ENCODE measurements at places on chromosomes 5 and 9. TPM values are rescaled to one million over a fixed set of nuclear protein-coding genes. Genes with fewer than 3 reads are reported as not detected.

DNA sequence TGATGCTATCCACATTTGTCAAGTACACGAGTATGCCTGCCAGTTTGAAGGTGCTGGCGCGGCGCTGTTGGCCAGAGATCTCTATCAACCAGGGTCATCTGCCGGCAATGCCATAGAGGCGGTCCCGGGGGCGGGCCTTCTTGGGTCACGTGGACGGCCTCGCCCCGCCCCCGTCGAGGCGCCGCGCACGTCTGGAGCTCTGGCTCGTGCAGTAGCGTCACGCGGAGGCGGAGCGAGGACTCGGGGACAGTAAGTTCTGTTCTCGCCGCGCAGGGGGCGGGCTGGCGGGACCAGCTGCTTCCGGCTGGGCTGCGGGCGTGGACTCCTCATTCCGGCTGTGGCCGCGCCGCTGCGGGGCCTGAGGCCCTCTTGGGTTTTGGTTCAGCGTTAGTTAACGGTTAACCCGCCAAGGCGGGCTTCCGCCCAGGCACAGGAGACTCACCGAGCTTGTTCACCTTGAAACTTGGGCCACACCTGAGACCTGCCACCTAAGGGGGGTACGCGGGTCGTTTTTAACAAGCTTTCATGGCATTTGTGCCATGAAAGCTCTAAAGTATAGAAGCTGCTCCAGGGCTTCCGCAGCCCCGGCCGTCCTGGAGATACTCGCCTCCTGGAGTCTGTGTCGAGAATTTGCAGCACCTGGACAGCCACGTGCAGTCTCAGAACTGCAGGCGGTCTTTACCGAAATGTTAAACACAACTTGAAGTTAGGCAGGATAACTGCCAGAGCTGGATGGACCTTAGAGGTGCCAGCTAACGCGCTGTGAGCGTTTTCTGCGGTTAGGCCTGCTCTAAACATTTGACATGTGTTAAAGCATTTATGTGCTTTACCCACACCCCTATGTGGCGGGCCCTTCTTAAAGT, at the start of gene RFESD:
Gene RFESD (plus strand): TSS at position 209 of the 863 bp plus-strand sequence. CDS start 5,495 bp downstream, outside the sequence.
- no peaks in the 10 kb centered on the region for H3K27me3 ChIP-seq
- H3K4me1 ChIP-seq: peaks cover 36% of the 10 kb centered on the region
- DNase-seq: peak; percentile 99
- peak within 1 kb of the TSS; percentile 81 for H3K4me3 ChIP-seq
- peak within 1 kb of the TSS; percentile 90 for H3K27ac ChIP-seq

DNA sequence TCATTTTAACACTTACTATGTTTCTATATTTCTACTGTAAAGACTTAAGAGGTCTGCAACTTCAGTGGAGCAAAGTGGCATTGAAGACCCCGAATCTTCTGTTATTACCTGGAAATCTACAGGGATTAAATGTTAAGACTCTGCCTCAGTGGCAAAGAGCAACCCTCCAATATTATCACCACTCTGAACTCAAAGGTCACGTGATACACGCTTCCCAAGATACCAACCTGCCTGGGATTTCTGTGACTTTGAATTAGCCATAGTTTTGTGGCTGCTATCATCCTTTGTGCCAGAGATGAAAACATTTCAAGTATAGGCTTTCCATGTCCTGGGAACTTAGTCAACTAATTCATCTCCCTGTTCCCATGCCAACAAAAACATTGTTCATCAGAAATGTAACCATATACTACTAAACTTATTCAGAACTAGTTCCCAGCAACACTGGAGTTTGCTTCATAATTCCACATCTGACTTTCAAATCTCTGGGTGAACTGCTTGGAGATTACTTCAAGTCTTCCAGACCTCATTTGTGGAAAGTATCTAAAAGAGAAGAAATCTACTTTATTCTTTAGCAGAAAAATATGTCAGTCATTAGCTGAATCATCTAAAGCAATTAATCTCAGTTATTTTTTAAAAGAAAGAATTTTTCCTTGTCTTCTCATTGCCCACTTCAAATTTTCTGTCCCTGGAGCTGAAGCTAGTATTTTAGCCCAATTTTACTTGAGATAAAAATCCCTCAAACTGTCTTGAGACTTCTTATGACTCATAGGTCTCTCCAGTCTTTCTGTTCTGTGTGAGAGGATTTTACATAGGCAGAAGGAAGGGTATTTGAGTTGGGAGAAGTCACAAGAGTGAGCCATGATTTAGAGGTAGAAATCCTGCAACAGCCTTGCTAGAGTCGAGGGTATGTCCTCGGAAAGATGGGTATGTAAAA, 83.0 kb downstream of the ZNF462 start:
- no peaks in the 10 kb centered on the region for H3K36me3 ChIP-seq
- H3K4me1 ChIP-seq: no peaks in the 10 kb centered on the region
- no peak overlapping the region for H3K27ac ChIP-seq
- H3K4me3 ChIP-seq: no peak overlapping the region

GRCh38 chr5:69467442-69468225, 25.0 kb upstream of the OCLN start:
- no peak overlapping the region for H3K4me3 ChIP-seq
- no peak overlapping the region for H3K27ac ChIP-seq
- no peak for DNase-seq
- no peaks in the 10 kb centered on the region for H3K27me3 ChIP-seq
- H3K4me1 ChIP-seq: no peaks in the 10 kb centered on the region

The LIX1 gene
- not detected for total RNA-seq

DNA sequence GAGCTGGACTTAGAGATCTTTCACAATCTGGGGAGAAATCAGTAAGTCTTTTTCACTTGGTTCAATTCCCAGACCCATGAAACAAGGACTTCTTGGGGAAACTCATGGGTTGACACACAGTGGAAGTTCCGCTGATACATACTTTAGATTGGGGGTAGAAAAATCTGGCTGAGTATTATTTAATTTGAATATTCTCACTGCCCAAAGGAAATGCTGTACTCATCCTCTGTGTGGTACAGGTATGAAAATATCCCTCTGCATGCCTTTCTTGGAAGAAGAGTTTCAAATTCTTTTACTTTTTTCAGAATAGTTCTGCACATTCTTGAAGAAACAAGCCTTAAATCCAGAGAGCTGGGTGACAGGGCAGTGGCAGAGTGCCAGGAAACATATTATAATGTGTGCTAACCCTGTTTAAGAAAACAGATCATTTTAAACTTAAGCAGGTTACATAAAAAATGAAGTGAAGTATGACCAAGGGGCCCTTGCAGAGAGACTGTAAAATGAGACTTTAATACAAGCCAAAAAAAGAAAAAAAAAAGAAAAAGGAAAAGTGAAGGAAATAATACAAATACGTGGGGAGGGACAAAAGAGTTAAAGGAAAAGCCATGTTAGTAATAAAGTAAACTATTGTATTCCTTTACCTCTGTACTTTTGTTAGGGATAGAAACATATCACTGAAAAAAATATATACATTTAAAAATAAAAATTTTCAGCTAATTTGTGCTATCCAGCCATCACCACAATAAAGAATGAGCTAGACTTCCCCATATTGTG, 173.4 kb upstream of the NR3C1 start:
- no peaks in the 10 kb centered on the region for H3K27me3 ChIP-seq
- H3K4me3 ChIP-seq: no peak overlapping the region
- H3K27ac ChIP-seq: no peak overlapping the region

DNA sequence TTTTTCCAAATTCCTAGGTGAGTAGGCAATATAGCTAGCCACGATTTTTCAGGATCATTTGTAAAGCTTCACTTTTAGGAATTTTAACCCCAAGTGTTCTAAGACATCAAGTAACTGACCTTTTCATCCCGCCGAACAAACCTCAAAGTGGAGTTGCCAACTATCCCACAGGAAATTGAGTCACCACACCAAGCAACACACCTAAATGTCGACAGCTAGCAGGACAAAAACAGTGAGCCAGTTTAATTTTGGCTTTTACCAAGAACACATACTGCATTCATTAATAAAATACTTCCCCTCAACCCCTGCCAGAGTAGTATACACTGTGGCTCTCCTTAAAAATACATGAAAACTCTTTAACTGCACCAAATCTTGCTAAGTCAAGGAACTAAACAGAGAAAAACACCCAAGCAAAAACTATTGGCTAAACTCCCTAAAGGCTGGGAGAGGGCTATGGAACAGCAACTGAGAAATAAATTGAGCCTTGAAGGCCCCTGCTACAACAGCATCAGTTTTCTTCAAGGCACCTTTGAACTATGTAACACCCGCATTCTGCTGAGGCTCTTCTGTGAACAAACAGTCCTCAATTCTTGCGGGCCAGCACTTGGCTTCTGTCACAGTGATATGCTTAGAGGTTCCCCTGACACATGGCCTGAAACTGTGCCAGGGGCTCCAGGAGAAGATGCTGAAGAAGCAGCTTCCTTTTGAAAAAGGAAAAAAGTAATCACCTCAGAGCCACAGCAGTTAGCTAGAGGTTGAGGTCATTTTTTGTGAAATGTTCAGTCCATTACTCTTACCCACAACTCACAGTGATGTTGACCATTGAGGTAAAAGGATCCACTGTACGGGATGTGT, 459.6 kb downstream of the RAB3C start:
- H3K4me1 ChIP-seq: peaks cover 26% of the 10 kb centered on the region
- H3K27me3 ChIP-seq: no peaks in the 10 kb centered on the region
- peak; percentile 58 for DNase-seq
- H3K4me3 ChIP-seq: peak overlapping the region; percentile 34
- peaks cover 14% of the 10 kb centered on the region for H3K36me3 ChIP-seq

DNA sequence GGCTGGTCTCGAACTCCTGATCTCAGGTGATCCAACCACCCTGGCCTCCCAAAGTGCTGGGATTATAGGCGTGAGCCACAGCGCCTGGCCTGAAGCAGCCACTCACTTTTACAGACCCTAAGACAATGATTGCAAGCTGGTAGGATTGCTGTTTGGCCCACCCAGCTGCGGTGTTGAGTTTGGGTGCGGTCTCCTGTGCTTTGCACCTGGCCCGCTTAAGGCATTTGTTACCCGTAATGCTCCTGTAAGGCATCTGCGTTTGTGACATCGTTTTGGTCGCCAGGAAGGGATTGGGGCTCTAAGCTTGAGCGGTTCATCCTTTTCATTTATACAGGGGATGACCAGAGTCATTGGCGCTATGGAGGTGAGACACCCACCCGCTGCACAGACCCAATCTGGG, 1.5 kb downstream of the CA9 start:
- no peak for DNase-seq
- H3K36me3 ChIP-seq: no peaks in the 10 kb centered on the region
- H3K4me3 ChIP-seq: peak overlapping the region; percentile 64
- H3K27ac ChIP-seq: no peak overlapping the region

GRCh38 chr5:122967625-122968024, 68.9 kb downstream of the PPIC start:
- no peaks in the 10 kb centered on the region for H3K4me1 ChIP-seq
- no peak for DNase-seq
- no peak overlapping the region for H3K4me3 ChIP-seq
- H3K36me3 ChIP-seq: no peaks in the 10 kb centered on the region

DNA sequence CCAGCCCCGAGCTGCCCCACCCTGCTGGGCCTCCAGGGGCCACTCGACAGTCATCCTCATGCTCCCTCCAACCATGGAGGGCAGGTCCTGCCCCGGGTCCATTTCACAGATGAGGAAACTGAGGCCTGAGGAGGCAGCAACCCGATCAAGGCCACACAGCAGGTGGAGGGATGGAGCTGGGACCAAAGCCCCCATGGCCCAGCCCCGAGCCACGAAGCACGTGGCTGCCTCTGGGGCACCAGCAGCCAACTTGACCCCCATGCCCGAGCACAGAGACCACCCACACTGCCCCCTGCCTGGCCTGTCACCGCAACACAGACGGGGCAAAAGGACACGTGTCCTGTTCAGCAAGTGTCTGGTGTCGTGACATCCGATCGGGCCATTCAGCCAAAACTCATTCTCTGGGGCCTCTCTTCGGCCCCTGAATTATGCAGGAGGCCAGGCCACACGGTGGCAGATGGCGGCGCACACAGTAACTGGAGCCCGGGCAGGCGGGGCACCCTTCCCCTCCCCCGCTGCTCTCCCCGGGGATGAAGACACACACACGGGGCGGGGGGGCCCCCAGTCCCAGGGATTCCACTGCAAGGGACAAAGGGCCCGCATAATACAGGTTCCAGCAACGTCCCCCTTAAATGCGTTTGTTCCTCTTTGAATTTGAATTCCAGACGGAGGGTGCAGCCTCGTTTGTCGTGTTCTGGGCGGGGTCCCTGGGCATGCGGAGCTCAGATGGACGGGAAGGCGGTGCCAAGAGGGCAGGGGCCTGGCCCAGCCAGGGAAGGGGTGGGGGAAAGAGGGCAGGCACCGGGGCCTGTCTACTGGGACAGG, 29.4 kb upstream of the TMEM250 start:
- H3K4me3 ChIP-seq: no peak overlapping the region
- H3K27me3 ChIP-seq: peaks cover 7% of the 10 kb centered on the region
- H3K36me3 ChIP-seq: no peaks in the 10 kb centered on the region
- no peak for DNase-seq

DNA sequence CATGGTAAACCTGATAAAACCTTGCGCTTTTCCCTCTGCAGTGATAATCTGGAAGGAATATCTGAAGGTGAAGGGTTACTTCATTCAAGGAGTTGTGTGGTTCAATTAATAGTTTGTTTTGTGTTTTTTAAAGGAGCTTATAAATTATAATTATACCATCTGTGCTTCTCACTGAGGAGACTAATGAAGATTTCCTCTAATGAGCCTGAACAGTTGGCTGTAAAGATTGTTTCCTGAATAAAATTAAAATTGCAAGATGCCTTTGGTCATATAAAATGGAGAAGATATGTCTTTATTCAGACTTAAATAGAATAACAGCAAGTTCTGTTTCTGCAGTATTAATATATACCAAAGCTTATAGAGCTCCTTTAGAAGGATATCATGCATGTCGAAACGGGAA, 59.9 kb downstream of the GAPVD1 start:
- no peak overlapping the region for H3K27ac ChIP-seq
- H3K36me3 ChIP-seq: peaks cover 41% of the 10 kb centered on the region
- H3K27me3 ChIP-seq: no peaks in the 10 kb centered on the region
- no peak overlapping the region for H3K4me3 ChIP-seq
- DNase-seq: no peak

GRCh38 chr9:11312966-11313365, 700.2 kb upstream of the PTPRD start:
- no peaks in the 10 kb centered on the region for H3K27me3 ChIP-seq
- H3K4me3 ChIP-seq: no peak overlapping the region
- no peak for DNase-seq
- no peaks in the 10 kb centered on the region for H3K36me3 ChIP-seq
- H3K27ac ChIP-seq: no peak overlapping the region
- H3K4me1 ChIP-seq: no peaks in the 10 kb centered on the region

- H3K27me3 ChIP-seq: peaks cover 2% of the 10 kb centered on the region
- H3K27ac ChIP-seq: no peak overlapping the region
- no peaks in the 10 kb centered on the region for H3K4me1 ChIP-seq
- H3K4me3 ChIP-seq: no peak overlapping the region
- no peak for DNase-seq
These were observed 34.4 kb upstream of the ZFAND5 start for GRCh38 chr9:72399391-72399790.

The LECT2 gene
- total RNA-seq: not detected

GRCh38 chr5:53430618-53431252, 49.7 kb upstream of the FST start:
- H3K4me3 ChIP-seq: no peak overlapping the region
- no peak overlapping the region for H3K27ac ChIP-seq
- no peak for DNase-seq
- no peaks in the 10 kb centered on the region for H3K36me3 ChIP-seq

- DNase-seq: no peak
- peaks cover 4% of the 10 kb centered on the region for H3K27me3 ChIP-seq
- H3K27ac ChIP-seq: no peak overlapping the region
- no peak overlapping the region for H3K4me3 ChIP-seq
These were observed 124.2 kb downstream of the WNK2 start for GRCh38 chr9:93308158-93308602.

- no peak overlapping the region for H3K4me3 ChIP-seq
- H3K27me3 ChIP-seq: no peaks in the 10 kb centered on the region
- peaks cover 58% of the 10 kb centered on the region for H3K4me1 ChIP-seq
- H3K27ac ChIP-seq: peak overlapping the region; percentile 55
- DNase-seq: no peak
- H3K36me3 ChIP-seq: peaks cover 14% of the 10 kb centered on the region
These were observed 59.5 kb downstream of the PTBP3 start for GRCh38 chr9:112273876-112274275.
